ENCODE measurements at places on chromosomes 5 and 9.

- no peaks in the 10 kb centered on the region for H3K27me3 ChIP-seq
- no peak overlapping the region for H3K4me3 ChIP-seq
- no peaks in the 10 kb centered on the region for H3K36me3 ChIP-seq
- DNase-seq: no peak
Measured at GRCh38 chr5:15785531-15785981, 285.6 kb downstream of the FBXL7 start.

- H3K27me3 ChIP-seq: peaks cover 53% of the 10 kb centered on the region
- H3K36me3 ChIP-seq: no peaks in the 10 kb centered on the region
- no peak for DNase-seq
- peaks cover 4% of the 10 kb centered on the region for H3K4me1 ChIP-seq
- H3K27ac ChIP-seq: no peak overlapping the region
Measured at GRCh38 chr9:135074354-135075233, 12.9 kb upstream of the OLFM1 start.

DNA sequence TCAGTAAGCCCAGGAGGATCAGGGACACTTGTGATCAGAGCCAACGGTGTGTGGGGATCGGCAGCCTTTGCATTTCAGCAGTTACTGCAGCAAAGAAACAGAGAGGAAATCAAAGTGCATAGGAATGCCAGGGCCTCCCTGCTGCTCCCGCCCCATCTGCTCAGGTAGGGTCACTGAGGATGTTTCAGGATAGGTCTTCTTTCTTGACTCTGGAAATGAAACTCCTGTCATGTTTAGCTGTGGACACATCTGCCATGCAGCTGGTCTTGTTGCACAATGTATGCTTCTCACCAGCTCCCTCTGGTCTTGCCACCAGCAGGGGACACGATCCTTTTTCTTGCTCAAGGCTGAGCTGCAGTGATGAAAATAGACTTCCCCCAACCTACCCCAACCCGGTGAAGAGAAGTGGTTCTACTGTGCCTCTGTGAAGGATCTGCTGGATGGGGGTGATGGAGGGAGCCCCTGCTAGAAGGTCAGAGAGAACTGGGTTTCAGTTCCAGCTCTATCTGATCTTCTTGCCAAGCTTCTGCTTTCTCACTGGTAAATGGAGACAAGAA is 185.2 kb upstream of the KLF4 start:
- no peaks in the 10 kb centered on the region for H3K27me3 ChIP-seq
- H3K4me3 ChIP-seq: no peak overlapping the region
- H3K36me3 ChIP-seq: no peaks in the 10 kb centered on the region
- H3K27ac ChIP-seq: no peak overlapping the region
- H3K4me1 ChIP-seq: no peaks in the 10 kb centered on the region

DNA sequence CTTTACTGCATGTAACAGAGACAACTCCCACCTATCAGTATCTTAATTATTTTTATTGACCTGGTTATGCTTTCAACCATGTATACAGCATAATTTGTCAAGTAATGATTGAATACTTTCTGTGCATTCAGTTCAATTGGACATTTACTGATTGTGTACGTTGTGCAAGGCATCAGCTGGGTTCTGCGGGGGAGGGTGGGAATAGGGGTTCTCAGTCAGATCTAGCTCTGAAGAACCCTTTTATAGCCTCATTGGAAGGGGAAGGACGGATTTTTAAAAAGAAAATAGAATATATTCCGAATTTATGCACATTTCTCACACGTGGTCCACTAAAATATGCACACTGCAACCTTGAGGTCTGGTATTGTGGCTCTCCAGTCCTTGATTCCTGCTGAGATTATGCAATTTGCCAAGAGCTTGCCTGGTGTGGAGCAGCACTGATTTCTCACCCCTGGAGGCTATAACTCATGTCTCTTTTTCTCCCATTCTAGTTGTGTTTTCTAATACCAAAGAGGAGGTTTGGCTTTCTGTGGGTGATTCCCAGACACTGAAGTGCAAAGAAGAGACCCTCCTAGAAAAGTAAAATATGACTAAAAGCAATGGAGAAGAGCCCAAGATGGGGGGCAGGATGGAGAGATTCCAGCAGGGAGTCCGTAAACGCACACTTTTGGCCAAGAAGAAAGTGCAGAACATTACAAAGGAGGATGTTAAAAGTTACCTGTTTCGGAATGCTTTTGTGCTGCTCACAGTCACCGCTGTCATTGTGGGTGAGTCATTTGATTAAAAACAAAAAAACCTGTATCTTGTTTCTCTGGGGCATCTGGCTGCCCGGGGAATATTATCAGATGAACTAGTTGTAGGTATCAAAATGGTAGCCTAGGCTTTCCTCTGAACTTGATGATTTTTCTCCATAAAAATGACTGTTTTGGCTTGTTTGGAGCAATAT is 1.7 kb downstream of the SLC1A3 start:
- no peaks in the 10 kb centered on the region for H3K36me3 ChIP-seq
- peaks cover 35% of the 10 kb centered on the region for H3K27me3 ChIP-seq
- no peak overlapping the region for H3K27ac ChIP-seq
- H3K4me1 ChIP-seq: peaks cover 13% of the 10 kb centered on the region
- no peak overlapping the region for H3K4me3 ChIP-seq
- DNase-seq: no peak

- no peak overlapping the region for H3K27ac ChIP-seq
- no peak for DNase-seq
- H3K27me3 ChIP-seq: peaks cover 44% of the 10 kb centered on the region
- H3K4me3 ChIP-seq: no peak overlapping the region
- peaks cover 7% of the 10 kb centered on the region for H3K36me3 ChIP-seq
- H3K4me1 ChIP-seq: no peaks in the 10 kb centered on the region
Measured at GRCh38 chr9:134575901-134576176, 65.8 kb upstream of the COL5A1 start.

- no peaks in the 10 kb centered on the region for H3K36me3 ChIP-seq
- H3K4me3 ChIP-seq: peak overlapping the region; percentile 14
- H3K27ac ChIP-seq: no peak overlapping the region
- H3K27me3 ChIP-seq: peaks cover 1% of the 10 kb centered on the region
- peaks cover 2% of the 10 kb centered on the region for H3K4me1 ChIP-seq
Measured at GRCh38 chr9:37988041-37988440, 81.0 kb downstream of the SHB start.

- no peak overlapping the region for H3K4me3 ChIP-seq
- no peaks in the 10 kb centered on the region for H3K4me1 ChIP-seq
- no peaks in the 10 kb centered on the region for H3K27me3 ChIP-seq
- DNase-seq: no peak
- H3K36me3 ChIP-seq: no peaks in the 10 kb centered on the region
- H3K27ac ChIP-seq: no peak overlapping the region
Measured at GRCh38 chr5:25448190-25448621, 803.4 kb upstream of the CDH10 start.

- H3K4me1 ChIP-seq: peaks cover 12% of the 10 kb centered on the region
- H3K36me3 ChIP-seq: no peaks in the 10 kb centered on the region
- DNase-seq: no peak
- no peaks in the 10 kb centered on the region for H3K27me3 ChIP-seq
- H3K4me3 ChIP-seq: no peak overlapping the region
Measured at GRCh38 chr9:6471231-6471850, 58.3 kb downstream of the UHRF2 start.

DNA sequence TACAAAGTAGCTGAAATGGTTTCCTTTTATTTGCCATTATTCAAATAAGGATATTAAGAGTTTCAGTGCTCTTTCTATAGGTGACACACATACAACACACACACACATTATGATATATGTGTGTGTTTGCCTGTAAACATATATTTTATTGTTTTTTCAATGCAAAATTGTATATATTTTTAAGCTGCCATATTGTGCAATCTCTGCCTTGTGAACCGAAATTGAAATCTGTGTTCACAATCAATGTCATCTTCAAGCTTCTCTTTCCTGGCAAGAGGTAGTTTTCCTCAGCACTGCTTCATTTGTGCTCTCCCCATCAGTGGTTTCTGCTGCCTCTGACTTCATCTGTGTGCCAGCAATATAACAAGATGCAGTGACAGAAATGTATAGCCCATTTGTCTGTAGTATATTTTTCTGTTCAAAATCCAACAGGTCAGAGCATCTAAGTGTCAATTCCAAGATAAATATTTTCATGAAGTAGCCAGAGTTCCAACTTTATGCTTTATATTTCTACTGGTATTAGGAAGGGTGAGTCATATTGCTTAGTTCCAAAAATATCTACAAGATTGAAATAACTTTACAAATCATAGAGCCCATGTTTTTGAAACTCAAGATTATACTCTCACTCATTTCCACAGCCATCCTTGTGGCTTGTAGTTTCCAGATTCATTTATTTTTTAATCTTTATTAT is 1704.8 kb upstream of the CDH9 start:
- no peak overlapping the region for H3K27ac ChIP-seq
- DNase-seq: no peak
- H3K36me3 ChIP-seq: no peaks in the 10 kb centered on the region
- no peaks in the 10 kb centered on the region for H3K4me1 ChIP-seq
- H3K27me3 ChIP-seq: no peaks in the 10 kb centered on the region
- no peak overlapping the region for H3K4me3 ChIP-seq

- H3K27ac ChIP-seq: no peak overlapping the region
- DNase-seq: no peak
- no peaks in the 10 kb centered on the region for H3K4me1 ChIP-seq
- H3K4me3 ChIP-seq: no peak overlapping the region
Measured at GRCh38 chr9:14247577-14247976, 66.4 kb downstream of the NFIB start.

DNA sequence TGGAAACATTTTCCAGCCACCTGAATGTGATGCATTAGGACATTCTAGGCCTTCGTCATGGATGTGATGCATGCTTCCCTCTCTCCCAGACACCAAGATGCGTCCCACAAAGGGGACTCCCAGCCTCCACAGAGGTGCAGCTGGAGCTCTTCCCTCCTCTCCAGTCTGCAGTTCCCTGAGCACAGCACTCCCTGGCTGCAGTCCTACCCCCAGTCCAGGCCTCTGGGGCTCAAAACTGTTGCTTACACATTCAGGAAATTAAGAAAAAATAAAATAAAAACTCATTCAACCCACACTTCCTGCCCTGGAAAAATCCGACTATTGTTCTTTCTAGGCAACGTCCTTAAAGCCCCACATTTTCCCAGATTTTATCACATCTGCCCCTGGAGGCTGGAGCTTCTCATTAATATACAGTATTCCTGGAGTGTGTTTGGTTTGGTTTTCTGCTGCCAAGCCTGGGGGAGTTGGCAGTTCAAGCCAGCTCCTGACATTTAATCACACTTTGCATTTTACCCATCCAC is 78.4 kb upstream of the ICE1 start:
- no peak for DNase-seq
- H3K27me3 ChIP-seq: peaks cover 1% of the 10 kb centered on the region
- H3K4me1 ChIP-seq: peaks cover 5% of the 10 kb centered on the region
- no peak overlapping the region for H3K4me3 ChIP-seq

GRCh38 chr5:57072218-57072892 is 101.5 kb upstream of the GPBP1 start:
- H3K27me3 ChIP-seq: peaks cover 7% of the 10 kb centered on the region
- peaks cover 16% of the 10 kb centered on the region for H3K36me3 ChIP-seq
- no peak overlapping the region for H3K27ac ChIP-seq
- no peak for DNase-seq
- no peak overlapping the region for H3K4me3 ChIP-seq

DNA sequence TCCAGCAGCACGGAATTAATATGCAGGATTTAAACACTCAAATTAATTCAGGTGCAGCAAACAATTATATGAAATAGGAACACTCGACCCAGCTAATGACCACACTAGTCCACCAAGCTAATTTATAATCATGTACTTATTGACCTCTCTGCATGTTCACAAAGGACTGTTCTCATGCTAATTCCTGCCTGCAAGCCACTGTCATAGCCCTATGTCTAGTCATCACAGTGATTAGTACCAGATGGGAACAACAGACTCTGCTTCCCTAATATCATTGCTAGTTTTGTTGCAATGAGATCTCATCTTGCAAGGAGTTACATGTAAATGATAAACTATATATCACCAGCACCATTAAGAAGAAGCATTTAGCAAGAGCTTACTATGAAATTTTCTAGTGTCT is 553.0 kb upstream of the GRAMD2B start:
- no peaks in the 10 kb centered on the region for H3K27me3 ChIP-seq
- H3K4me1 ChIP-seq: no peaks in the 10 kb centered on the region
- H3K27ac ChIP-seq: no peak overlapping the region
- no peak overlapping the region for H3K4me3 ChIP-seq
- H3K36me3 ChIP-seq: no peaks in the 10 kb centered on the region
- DNase-seq: no peak

DNA sequence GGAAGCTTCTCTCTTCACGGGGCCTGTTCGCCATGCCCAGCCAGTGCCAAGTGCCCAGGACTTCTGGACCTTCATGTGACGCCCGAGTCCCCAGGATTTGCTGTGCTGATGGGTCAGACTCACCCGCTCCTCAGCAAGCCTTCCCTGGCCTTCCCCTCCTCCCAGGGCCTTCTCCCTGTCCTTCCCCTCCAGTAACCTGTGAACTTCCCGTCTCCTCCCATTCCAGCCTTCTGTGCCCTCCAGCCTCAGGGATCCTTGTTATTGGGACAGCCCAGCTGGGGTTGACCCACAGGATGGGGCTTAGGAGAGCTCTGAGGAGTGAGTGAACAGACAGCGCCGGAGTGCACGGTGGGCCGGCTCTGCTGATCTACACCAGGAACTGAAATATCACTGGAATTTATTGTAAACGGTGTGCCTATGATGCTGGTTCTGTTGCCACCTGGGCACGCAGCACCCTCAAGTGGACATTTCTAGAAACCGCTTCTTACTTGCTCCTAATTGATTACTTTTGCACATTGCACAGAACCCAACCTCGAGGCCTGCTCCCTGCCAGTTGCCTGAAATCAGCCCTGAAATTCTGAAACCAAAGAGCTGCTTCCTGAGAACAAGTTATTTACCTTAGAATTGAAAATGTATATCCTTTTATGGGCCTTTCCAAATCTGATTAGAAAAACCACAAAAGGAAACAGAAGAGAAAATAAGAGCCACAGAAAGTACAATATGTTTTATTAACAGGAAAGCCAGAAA is 1.5 kb downstream of the SPAAR start:
- no peaks in the 10 kb centered on the region for H3K27me3 ChIP-seq
- peak overlapping the region; percentile 63 for H3K4me3 ChIP-seq
- no peaks in the 10 kb centered on the region for H3K36me3 ChIP-seq
- peaks cover 56% of the 10 kb centered on the region for H3K4me1 ChIP-seq
- peak overlapping the region; percentile 95 for H3K27ac ChIP-seq

- no peak overlapping the region for H3K27ac ChIP-seq
- no peaks in the 10 kb centered on the region for H3K27me3 ChIP-seq
- H3K4me3 ChIP-seq: no peak overlapping the region
- no peaks in the 10 kb centered on the region for H3K36me3 ChIP-seq
- no peaks in the 10 kb centered on the region for H3K4me1 ChIP-seq
Measured at GRCh38 chr5:89878140-89879132, 531.1 kb downstream of the CETN3 start.

- H3K4me1 ChIP-seq: no peaks in the 10 kb centered on the region
- no peak for DNase-seq
- no peak overlapping the region for H3K27ac ChIP-seq
- no peaks in the 10 kb centered on the region for H3K36me3 ChIP-seq
Measured at GRCh38 chr9:108956022-108956630, 21.9 kb downstream of the ABITRAM start.

DNA sequence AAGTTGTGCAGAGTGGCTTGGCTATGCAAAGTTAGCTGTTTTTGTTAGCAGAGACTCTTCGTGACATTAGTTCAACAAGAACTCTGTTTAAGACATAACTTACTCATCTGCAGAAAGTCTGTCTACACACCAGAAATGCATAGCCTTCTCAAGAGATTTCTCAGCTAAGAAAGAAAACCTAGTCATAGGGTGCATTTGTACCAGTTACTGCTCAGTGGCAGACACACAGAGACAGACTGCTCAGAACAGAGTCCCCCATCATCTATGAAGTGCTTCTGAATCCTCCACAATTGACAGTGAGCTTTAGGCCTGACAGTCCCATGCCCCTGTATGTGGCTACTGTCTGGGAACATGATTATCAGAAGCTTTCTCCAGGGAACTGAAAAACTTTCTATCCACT is 56.1 kb upstream of the IFNK start:
- no peak overlapping the region for H3K4me3 ChIP-seq
- no peak for DNase-seq
- H3K4me1 ChIP-seq: no peaks in the 10 kb centered on the region
- no peak overlapping the region for H3K27ac ChIP-seq
- no peaks in the 10 kb centered on the region for H3K27me3 ChIP-seq
